ENCODE measurements at places on chromosomes 5 and 9. TPM values are rescaled to one million over a fixed set of nuclear protein-coding genes. Genes with fewer than 3 reads are reported as not detected.

DNA sequence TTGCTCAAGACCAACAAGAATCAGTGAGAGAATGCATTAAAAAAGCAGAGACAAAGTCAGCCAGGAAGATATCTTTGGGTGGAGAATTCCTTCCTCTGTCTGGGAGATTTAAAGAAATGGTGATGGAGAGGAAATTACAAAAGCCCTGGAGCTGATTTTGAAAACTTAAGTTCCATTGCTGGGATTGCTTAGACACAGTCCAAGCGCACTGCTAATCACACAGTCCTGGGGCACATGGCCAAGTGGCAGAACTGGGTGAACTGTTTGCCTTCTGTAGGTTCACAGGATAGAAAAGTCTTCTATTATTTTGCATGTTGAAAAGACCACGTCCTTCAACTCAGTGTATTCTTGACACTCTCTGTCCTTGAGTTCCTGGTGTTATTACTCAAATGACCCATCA is 284.9 kb upstream of the FBXL7 start:
- no peak for DNase-seq
- no peaks in the 10 kb centered on the region for H3K27me3 ChIP-seq
- no peak overlapping the region for H3K4me3 ChIP-seq
- H3K36me3 ChIP-seq = no peaks in the 10 kb centered on the region

DNA sequence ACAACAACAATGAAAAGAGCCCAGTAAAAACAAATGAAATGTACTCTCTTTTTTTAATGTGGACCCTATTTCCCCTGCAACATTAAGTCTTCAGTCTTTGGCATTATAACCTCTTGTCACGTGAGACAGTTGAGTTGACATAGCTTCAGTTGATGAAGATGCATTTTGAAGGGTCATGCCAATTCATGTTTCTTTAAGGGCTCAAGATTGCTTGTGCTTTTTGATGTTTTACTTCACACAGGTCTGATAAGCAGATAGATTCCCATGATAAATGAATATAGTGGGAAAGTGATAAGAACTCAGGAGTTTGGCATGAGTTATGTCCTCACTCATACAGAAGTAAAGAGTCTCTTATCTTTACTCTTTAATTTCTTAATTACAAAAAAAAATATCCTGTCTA is 229.4 kb downstream of the SNCAIP start:
- H3K4me3 ChIP-seq = no peak overlapping the region
- no peaks in the 10 kb centered on the region for H3K27me3 ChIP-seq
- H3K4me1 ChIP-seq = no peaks in the 10 kb centered on the region
- DNase-seq = no peak

DNA sequence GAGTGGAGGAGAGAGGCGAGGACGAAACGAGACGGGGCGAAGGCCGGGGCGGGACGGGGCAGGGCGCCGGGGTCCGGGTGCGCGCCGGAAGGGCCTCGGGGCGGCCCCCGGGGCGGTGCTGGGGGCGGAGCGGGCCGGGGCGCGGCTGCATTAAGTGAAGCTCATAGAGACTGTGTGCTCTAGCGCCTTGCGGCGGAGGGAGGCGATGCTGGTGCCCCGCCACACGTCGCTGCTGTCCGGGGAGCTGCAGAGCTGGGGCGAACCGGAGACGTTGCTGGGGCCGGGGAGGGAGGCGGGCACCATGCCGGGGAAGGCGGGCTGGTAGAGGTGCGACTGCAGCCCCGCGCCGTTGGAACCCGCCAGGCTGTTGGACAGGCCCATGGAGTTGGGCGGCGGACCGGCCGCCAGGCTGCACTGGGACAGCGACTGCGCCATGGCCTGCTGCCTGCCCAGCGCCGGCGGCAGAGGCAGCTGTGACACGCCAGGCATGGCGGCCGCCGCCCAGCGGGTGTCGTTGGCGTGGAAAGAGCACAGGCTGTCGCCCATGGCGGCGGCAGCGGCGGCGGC is 8.3 kb downstream of the OTP start:
- H3K4me3 ChIP-seq = peak overlapping the region; percentile 44
- H3K27ac ChIP-seq = no peak overlapping the region
- no peak for DNase-seq
- H3K4me1 ChIP-seq = peaks cover 36% of the 10 kb centered on the region
- peaks cover 100% of the 10 kb centered on the region for H3K27me3 ChIP-seq

GRCh38 chr5:66224274-66224673 is 80.2 kb downstream of the SREK1 start:
- no peak for DNase-seq
- no peak overlapping the region for H3K27ac ChIP-seq
- no peak overlapping the region for H3K4me3 ChIP-seq
- H3K27me3 ChIP-seq = no peaks in the 10 kb centered on the region
- no peaks in the 10 kb centered on the region for H3K36me3 ChIP-seq
- no peaks in the 10 kb centered on the region for H3K4me1 ChIP-seq

GRCh38 chr9:479304-479970 is 264.8 kb downstream of the DOCK8 start:
- no peak for DNase-seq
- no peak overlapping the region for H3K27ac ChIP-seq
- H3K4me3 ChIP-seq = no peak overlapping the region
- no peaks in the 10 kb centered on the region for H3K36me3 ChIP-seq
- no peaks in the 10 kb centered on the region for H3K27me3 ChIP-seq

- no peak for DNase-seq
- H3K27ac ChIP-seq = no peak overlapping the region
- no peak overlapping the region for H3K4me3 ChIP-seq
- no peaks in the 10 kb centered on the region for H3K4me1 ChIP-seq
- H3K27me3 ChIP-seq = no peaks in the 10 kb centered on the region
- no peaks in the 10 kb centered on the region for H3K36me3 ChIP-seq
Measured at GRCh38 chr5:59919484-59919883, 26.0 kb upstream of the PDE4D start.

- no peak overlapping the region for H3K4me3 ChIP-seq
- no peaks in the 10 kb centered on the region for H3K27me3 ChIP-seq
- H3K4me1 ChIP-seq = peaks cover 14% of the 10 kb centered on the region
- no peak overlapping the region for H3K27ac ChIP-seq
- no peak for DNase-seq
Measured at GRCh38 chr5:157613385-157614245, 38.0 kb upstream of the ADAM19 start.

The SAXO1 gene
- not detected for total RNA-seq

The REEP2 gene
- total RNA-seq = 7.7 TPM
